ENCODE measurements at places on chromosomes 12 and 14.

DNA sequence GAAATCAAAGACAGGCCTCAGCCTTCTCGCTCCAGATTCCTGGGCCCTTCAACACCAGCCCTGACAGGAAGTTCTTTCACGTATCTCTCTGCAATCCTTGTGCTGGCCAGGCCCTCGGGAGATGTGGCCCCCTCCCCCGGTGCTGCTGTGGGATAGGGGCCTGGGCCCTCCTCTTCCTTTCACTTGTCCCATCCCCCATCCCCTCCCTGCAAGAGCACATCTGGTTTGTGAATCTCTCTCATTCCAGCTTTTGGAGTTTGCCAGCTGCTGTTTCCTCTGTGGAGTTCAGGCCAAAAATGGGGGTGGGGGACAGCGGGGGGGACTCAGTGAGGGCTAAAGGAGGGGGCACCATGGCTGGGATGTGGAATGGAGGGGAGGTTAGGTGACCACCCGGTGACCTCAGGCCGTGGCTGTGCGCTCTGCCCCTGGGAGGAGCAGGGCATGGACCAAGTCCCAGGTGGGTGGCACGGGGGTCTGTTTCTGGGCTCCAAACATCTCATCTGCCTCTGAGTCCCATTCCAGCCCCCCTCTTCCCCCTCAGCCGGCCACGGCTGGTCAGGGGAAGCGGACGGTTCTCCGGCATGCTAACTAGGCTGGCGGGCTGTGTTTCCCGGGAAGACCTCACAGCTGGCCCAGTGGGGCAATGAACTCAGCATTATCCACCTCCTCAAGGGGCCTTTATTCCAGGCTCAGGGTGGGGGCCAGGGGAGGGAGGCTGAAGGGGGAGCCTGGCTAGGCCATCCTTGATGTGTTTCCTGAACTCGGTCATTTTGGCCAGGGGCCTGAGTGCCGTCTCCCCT, 7.4 kb downstream of the LRP1 start:
- no peak for DNase-seq

- DNase-seq = no peak
These were observed 51.4 kb upstream of the CCT2 start for GRCh38 chr12:69533844-69534243.

GRCh38 chr12:13152756-13153155, 43.8 kb upstream of the EMP1 start:
- DNase-seq = no peak

GRCh38 chr14:55588259-55588699, 8.3 kb downstream of the KTN1 start:
- no peak for DNase-seq

GRCh38 chr12:105724641-105725040, 394.1 kb downstream of the C12orf75 start:
- DNase-seq = no peak

DNA sequence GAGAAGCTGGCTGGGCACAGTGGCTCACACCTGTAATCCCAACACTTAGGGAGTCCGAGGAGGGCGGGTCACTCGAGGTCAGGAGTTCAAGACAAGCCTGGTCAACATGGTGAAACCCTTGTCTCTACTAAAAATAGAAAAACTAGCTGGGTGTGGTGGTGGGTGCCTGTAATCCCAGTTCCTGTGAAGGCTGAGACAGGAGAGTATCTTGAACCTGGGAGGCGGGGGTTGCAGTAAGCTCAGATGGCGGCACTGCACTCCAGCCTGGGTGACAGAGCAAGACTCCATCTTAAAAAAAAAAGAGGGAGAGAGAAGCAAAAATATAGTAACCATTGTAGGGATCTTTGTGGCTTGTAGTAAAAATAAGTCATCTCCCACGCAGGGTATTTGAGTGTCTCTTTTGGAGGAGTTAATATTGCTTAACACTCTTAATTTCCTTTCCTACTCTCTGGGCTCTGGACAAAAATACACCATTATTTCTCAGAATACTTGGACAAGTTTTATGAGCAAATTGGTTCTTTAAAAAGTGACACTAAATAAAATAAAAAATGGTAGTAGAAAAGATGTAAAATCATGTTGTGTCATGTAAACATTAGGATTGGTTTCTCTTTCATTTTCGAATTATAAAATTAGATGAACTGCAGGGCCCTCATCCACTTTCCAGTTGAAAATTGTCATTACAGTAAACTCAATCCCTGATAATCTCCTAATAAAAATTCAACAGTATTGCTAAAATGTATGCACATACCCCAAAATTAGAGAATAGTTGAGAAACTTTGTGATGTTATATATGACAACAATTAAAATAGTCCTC, 61.1 kb upstream of the C12orf71 start:
- no peak for DNase-seq

DNA sequence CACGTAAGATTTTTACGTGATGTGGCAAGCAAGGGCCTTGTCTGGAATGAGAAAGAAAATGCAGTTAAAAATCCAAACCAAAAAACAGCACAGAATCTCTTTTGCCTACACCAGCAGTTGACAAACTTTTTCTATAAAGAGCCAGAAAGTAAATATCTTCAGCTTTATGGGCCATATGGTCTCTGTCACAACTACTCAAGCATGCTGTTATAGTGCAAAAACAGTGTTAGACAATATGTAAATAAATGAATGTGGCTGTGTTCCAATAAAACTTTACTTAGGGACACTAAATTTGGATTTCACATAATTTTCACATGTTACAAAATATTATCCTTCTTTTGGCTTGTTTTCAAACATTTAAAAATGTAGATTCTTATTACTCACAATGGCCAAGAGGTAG, 6.2 kb upstream of the ELK3 start:
- no peak for DNase-seq

DNA sequence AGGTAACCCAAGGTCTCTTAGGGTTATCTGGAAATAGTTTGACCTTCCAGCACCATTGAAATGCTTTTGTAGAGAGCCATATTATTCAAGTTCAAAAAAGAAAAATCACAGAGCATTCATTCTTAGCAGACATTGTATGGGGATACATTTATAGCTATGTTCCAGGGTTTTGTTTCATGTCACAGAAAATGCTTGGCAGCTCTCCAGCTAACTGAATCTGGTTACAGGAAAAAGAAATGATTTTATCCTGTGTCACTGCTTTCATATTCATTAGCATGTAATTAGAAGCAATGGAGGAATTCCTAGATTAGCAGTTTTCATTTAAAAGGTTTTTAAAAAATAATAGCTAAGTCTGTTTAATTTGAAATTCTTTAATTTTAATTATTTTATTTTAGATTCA, 78.9 kb downstream of the SNAPC1 start:
- DNase-seq = no peak

DNA sequence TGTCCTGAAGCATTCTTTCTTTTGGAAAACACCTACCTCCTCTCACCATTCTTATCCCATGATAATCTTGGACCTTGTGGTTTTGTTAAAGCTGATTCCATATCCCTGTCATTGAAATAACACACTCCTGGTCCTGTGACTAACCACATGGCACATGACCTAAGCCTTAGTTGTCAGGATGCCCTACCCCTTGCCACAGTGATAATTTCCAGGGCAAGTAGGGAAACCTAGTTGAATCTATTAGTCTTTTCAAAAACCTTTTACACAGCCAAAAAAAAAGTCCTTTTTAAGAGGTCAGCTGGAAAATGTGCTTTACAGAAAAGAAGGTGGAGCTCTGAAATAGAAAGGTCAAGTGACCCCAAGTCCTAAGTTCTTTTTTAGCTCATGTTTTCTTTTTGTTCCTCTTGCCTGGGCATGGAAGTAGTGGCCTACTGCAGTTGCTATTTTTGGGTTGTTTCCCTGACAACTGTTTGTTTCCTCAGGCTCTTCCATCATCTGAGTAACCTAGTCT, 608.4 kb downstream of the LRFN5 start:
- DNase-seq = no peak

GRCh38 chr12:48739618-48740269, 23.2 kb upstream of the CCNT1 start:
- no peak for DNase-seq

- no peak for DNase-seq
These were observed 60.4 kb upstream of the METAP2 start for GRCh38 chr12:95413576-95413975.

DNA sequence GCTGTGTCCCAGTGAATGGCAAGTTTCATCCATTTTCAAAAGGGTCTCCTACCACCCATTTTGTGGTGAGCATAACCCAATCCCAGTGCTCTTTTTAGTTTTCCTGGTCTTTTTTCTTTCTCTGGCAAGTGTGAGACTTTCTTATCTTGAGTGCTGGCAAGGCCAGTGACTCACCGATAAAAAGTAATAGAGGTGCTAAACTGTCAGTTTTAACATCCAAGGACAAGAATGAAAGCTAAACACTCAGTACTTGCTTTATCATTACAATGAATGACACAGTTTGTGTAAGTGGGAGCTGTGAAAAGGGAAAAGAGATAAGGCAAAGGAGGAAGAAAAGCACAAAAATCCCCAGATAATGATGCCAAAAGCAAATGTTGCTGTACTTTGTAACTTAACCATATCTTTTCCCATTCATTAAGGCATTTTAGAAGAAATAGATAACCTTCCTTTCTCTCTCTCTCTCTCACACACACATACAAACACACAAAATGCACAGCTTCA, 4.9 kb upstream of the LRIG3 start:
- DNase-seq = no peak

DNA sequence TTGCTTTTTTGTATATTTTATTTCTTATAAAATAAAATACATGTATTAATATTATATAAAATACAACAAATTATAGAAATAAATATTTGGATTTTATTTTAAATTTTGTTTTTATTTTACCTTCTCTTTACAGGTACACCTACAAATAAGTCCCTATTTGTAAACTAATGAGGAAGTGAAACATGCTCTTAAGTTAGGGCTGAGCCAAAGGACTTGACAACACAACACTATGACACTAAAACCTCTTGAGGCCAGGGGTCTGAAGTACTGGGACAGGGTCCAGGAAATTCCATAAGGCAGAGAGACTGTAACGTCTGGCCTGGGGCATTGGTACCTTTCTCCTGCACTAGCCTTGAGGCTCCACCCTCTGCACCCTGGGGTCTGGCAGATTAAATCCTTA, 293.2 kb downstream of the FOXN3 start:
- DNase-seq = no peak

DNA sequence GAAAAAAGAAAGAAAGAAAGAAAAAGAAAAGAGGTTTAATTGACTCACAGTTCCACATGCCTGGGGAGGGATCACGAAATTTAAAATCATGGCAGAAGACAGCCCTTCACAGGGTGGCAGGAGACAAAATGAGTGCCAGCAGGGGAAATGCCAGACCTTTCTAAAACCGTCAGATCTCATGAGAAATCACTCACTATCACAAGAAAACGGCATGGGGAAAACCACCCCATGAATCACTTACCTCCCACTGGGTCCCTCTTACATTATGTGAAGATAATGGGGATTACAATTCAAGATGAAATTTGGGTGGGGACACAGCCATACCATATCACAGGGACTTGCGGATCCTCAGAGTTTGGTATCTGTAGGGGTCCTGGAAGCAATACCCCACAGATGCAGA, 16.3 kb upstream of the EGLN3 start:
- no peak for DNase-seq

GRCh38 chr14:76917158-76917596, 91.0 kb downstream of the LRRC74A start:
- no peak for DNase-seq

GRCh38 chr12:49877066-49877465, 26.6 kb downstream of the FAIM2 start:
- DNase-seq = no peak

DNA sequence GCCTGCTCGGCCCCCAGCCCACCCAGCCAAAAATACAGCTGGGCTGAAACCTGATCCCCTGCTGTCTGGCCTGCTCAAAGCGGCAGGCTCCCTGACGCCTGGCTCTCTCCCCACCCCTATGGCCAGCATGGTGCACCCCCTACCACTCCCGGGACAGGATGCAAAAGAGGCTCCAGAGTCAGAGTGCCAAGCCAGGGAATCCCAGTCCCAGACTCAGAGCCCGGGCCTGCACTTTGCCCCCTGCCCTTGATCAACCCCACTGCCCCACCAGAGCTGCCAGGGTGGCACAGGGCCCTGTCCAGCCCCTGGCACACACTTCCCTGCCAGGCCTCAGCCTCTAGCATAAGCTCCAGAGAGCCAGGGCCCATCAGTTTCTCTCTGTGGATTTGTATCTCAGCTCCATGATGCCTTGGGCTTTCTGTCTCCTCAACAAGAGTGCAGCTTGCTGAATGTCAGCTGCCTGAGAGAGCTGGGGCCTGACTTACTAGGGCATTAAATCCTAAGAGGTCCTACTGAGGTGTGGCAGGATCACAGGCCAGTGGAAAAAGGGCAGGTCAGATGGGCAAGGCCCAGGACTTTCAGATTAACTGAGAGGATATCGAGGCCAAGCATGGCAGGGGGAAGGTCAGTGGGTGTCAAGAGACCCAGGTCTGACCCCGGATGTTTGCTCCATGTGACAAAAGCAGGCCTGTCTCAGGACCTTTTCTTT, 13.9 kb downstream of the ACVRL1 start:
- DNase-seq = no peak

DNA sequence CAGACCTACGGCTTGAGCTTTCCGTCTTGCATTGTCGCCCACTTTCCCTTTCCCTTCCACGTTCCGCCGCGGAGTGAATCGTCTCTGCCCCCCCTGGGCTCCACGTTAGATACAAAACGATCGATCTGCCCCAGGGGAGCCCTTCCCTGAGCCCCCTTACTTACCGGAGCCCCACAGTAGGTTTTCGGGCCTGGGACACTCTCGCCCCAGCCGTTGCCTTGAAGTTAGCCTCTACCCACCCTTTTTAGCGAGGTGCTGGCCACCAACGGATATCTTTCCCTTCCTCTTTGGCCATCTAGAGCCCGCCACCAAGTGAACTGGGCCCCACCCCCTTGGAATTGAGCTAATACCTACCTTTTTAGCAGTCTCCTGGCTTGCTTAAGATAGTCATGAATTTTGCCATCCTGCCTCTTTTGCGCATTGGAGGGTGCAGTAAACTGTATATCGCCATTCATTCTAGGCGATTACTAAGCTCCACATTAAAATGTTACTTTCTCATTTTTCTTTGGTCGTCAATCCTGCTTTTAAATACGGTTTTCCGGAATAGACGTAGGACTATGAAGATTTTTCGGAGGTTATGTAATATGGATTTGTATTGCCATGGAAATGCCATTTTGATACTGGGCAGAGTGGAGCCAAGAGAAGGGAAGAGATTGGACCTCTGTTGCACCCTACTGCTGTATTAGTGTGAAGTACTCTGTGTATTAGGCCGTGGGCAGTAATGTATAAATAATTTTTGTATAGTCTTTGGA, 764 bp downstream of the RBM25 start:
- no peak for DNase-seq

GRCh38 chr12:19154686-19155085, 25.2 kb downstream of the PLEKHA5 start:
- no peak for DNase-seq
